ENCODE measurements at places on chromosomes 7 and 10.

GRCh38 chr10:89159761-89160160 is 47.4 kb downstream of the CH25H start:
- DNase-seq, result no peak

DNA sequence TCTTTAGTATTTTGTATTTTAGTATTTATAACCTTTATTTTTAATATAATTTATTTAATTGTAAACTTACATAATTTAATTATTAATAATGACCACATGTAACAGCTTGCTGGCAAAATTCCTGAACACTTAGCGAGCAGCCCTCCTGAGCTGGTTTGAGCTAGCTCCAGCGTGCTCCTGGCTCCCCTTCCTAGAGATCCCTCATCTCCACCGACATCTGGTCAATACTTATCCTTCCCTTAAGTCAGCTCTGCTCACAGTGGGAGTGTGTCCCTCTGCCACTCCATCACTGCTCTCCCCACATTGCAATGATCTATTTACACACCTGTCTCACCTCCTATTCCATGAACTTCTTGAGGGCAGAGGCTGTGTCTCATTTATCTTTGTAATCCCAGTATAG is 20.6 kb upstream of the TBXAS1 start:
- no peak for DNase-seq

- DNase-seq, result no peak
Observed at GRCh38 chr10:71351628-71352319, 32.7 kb downstream of the SLC29A3 start.

DNA sequence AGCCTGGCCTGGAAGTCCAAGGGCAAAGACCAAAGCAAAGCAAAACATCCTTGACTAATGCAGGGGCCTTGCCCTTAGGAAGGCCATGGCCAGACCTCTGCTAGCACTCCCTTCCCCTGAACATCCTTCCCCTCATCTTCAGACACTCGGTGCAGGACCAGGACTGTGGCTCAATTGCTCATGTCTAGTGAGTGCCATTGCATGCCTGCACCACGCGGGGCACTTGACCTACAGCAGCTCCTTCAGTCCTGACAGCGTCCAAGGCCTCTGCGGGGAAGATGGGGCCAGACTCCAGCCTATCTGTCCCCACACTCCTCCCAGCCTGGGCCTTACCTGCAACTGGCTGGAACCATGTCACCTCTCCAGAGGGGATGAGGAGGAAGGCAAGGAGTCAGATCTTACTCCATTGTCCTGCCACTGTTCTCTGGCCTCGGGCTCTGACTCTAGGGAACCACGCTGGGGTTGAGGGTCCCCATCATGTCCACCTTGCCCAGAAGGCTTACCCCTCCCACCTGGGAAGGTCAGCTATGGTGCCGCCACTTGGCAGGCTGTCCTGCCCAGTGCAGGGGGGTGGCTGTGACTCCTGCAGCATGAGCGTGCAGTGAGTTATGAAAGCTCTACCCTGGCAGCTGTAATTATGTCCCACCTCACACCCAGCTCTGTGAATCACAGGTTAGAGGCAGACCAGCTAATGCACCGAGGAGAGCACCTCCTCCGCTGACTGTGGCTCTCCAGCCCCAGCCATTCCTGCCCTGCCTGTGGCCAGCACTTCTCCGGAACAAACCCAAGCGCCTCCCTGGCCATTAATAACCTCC is 16.1 kb downstream of the DRGX start:
- DNase-seq, result no peak

GRCh38 chr10:9010931-9011670 is 956.6 kb downstream of the GATA3 start:
- DNase-seq, result no peak

- DNase-seq, result no peak
Observed at GRCh38 chr7:1144269-1144771, 15.7 kb downstream of the ZFAND2A start.
